ENCODE measurements at places on chromosomes 3 and 15. TPM values are rescaled to one million over a fixed set of nuclear protein-coding genes. Genes with fewer than 3 reads are reported as not detected.

LOXL1 gene
- 0.11 TPM for total RNA-seq

IL17RD gene
- 0.05 TPM for total RNA-seq

DNA sequence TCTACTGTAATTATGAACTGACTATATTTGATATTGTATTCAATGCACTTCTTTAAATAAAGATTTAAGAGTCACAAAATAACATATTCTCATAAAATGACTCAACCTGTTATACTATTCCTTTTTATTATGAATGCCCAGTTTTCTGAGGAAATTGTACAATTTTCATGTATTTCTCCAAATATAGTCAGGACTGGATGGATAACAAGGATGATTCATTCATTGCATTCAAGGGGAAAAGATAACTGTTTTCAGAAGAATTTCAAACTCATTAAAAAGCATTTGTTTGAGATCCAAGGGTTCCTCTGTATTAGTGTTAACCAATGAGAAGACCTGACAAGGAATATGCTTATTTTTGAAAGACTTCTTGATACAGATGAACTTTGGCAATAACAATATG is 163.7 kb downstream of the MEIS2 start:
- DNase-seq = no peak

- DNase-seq = no peak
These were observed 74.1 kb downstream of the ARHGAP31 start for GRCh38 chr3:119368298-119368697.

GTF2A2 gene
- 150 TPM for total RNA-seq

- peak; percentile 1 for DNase-seq
These were observed 310.4 kb downstream of the ERC2 start for GRCh38 chr3:56157693-56158362.

- no peak for DNase-seq
These were observed 9.4 kb downstream of the MUC4 start for GRCh38 chr3:195802261-195802701.

DNA sequence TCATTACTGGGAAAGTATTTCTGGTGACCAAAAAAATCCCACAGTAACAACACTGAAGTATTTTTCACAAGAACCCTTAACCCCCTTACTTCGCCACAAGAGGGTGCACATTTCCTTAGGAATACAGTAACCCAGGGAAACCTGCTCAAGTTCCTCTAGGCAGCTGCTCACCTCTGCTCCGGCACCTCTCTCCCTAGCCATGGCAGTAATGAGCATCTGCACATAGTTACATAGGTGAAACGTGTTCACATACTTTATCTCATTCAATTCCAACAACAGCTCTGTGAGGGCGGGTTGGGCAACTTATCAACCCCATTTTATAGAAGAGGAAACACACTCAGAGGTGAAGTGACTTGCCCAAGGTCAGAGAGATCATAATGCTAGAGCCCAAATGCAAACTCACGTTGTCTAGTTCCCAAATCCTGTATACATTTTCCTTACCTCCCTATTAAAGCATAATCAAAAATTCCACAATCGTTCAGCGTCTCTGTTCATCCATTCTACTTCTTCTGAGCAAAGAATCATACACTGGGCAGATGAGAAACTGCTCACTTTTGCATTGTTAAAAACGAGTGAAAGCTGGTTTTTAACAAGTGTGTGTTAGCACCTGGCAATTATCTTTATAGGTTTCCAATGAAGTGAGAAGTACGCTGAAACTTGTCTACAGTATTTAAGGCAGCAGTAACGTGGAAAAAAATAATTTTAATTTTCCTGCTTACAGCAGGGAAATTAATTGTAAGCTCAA is 90.7 kb downstream of the IGF2BP2 start:
- DNase-seq = no peak

DNA sequence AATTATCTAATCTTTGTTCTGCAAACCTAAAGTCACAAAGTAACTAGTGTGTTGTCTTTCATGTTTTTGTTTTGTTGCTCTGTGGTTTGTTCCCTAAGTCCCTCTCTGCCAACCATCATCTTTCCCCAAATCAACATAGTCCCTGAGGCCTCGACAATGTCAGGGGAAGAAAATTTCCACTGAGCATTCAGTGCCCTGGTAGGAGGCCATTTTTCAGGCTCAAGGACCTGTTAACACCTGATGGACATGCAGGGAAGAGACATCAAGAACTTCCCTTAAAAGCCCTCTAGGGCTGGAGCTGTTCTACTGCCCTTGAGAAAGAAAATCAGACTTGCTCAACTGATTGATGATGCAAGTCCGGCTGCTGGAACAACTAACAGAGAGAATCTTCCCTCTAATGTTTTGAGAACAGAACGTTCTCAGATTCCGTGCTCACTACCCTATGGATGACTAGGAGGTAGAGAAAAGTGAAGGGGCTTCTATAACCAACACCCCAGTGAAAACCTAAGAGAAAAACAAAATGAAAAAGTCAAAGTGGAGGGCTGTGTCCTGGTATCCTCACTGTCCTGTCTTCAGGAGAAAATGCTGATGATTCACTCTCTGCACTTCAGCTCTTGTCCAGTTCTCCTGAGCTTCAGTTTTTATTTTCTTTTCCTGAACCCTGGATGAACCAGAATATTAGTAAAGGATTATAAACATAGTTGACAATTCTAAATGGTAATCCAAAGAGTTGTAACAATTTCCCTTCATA is 373.1 kb downstream of the FOXP1 start:
- DNase-seq = no peak

PODXL2 gene
- total RNA-seq = 22.2 TPM

DNA sequence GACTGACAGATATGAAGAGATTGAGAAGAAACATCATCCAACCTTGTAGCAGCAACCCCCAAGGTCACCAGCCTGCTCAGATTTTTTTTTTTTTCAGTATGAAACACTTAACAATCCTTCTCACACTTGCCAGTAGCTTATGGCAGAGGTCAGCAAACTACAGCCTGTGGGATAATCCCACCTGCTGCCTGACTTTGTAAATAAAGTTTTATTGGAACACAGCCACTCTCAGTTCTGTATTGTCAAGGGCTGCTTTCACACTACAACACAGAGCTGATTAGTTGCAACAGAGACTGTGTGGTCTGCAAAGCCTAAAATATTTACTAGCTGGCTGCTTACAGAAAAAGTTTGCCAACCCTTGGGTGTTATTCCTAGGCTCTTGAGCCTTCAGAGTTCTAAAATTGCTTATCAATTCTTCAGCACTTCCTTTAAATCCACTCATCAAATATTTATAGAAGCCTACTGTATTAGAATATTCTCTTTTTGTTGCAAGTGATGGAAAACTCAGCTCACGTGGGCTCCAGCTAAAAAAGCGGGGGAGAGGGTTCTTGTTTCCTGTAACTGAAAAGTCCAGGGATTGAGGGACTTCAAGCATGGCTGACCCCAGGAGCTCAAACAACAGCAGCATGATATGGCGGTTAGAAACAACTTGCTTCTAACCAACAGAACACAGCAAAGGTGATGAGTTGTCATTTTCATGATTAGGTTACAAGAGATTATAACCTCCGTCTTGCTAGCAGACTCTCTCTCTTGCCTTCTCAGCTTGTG is 246.1 kb downstream of the SHQ1 start:
- no peak for DNase-seq

- no peak for DNase-seq
These were observed 6.7 kb downstream of the CX3CR1 start for GRCh38 chr3:39273119-39273518.

- no peak for DNase-seq
These were observed 5.2 kb upstream of the VEPH1 start for GRCh38 chr3:157508461-157508860.

C2CD4A gene
- not detected for total RNA-seq

CPA3 gene
- not detected for total RNA-seq

GRCh38 chr3:26847680-26848079 is 225.1 kb downstream of the LRRC3B start:
- no peak for DNase-seq

GRCh38 chr3:2476996-2477395 is 378.3 kb downstream of the CNTN4 start:
- no peak for DNase-seq

PLA2G4D gene
- not detected for total RNA-seq

GRCh38 chr3:17823816-17824215 is 81.4 kb upstream of the TBC1D5 start:
- DNase-seq = no peak

- DNase-seq = no peak
These were observed 286.4 kb downstream of the TBC1D5 start for GRCh38 chr3:17456046-17456445.

DNA sequence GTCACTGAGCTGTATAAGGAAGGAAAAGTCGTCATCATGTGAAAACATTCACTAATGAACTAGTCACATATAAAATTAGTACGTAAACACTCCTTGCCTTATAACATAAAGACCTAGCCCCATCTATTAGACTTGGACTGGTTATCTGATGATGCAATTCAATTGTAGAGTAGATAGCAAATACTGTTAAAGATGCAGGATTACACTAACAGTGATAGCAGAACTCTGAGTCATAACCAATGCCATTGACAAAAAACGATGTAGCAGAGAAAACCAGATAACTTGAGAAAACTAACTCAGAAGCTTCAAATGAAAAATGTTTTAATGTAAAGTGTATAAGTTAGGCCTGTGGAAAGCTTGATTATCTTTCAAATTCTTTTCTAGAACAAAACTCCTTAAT is 132.2 kb downstream of the WDR72 start:
- no peak for DNase-seq

DNA sequence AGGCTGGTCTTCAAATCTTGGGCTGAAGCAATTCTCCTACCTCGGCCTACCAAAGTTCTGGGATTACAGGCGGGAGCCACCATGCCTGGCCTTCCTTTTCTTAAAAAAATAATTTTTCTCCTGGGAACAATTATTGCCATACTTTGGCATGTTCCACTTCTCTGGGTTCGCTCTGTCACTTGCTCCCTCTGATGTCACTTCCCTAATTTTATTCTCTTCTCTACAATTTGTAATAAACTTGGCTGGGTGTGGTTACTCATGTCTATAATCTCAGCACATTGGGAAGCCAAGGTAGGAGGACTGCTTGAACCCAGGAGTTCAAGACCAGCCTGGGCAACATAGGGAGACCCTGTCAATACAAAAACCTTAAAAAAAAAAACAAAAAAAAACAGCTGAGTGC is 6.1 kb upstream of the IMPDH2 start:
- DNase-seq = no peak

DNA sequence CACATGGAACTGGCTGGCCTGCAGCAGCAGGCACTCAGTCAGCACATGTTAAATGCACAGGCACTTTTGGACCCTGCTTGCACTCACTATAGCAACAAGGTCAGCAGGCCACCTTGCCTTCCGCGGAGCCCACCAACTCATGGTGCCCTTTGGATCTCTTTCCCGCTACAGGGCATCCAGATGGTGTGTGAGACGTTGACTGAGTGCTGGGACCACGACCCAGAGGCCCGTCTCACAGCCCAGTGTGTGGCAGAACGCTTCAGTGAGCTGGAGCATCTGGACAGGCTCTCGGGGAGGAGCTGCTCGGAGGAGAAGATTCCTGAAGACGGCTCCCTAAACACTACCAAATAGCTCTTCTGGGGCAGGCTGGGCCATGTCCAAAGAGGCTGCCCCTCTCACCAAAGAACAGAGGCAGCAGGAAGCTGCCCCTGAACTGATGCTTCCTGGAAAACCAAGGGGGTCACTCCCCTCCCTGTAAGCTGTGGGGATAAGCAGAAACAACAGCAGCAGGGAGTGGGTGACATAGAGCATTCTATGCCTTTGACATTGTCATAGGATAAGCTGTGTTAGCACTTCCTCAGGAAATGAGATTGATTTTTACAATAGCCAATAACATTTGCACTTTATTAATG is 85.0 kb downstream of the TGFBR2 start:
- no peak for DNase-seq

- DNase-seq = no peak
These were observed 80.7 kb upstream of the ALDH1L1 start for GRCh38 chr3:126261037-126261436.

TNNC1 gene
- total RNA-seq = 0.41 TPM

GRCh38 chr3:48470286-48470685 is 23.7 kb downstream of the ATRIP start:
- no peak for DNase-seq

WDR93 gene
- not detected for total RNA-seq

CRYGS gene
- total RNA-seq = 1.7 TPM

- DNase-seq = no peak
These were observed 69.5 kb downstream of the PGPEP1L start for GRCh38 chr15:98938105-98938417.

- DNase-seq = no peak
These were observed 514.6 kb upstream of the MCTP2 start for GRCh38 chr15:93716615-93717231.

Data from GM12878 (cell line).